ENCODE measurements at places on chromosomes 2 and 18.

GRCh38 chr2:205170399-205170798, 511.9 kb upstream of the NRP2 start:
- DNase-seq: no peak

GRCh38 chr2:80496346-80496745, 191.8 kb upstream of the LRRTM1 start:
- DNase-seq: no peak

GRCh38 chr2:10846110-10846861, 33.7 kb upstream of the PDIA6 start:
- DNase-seq: no peak

DNA sequence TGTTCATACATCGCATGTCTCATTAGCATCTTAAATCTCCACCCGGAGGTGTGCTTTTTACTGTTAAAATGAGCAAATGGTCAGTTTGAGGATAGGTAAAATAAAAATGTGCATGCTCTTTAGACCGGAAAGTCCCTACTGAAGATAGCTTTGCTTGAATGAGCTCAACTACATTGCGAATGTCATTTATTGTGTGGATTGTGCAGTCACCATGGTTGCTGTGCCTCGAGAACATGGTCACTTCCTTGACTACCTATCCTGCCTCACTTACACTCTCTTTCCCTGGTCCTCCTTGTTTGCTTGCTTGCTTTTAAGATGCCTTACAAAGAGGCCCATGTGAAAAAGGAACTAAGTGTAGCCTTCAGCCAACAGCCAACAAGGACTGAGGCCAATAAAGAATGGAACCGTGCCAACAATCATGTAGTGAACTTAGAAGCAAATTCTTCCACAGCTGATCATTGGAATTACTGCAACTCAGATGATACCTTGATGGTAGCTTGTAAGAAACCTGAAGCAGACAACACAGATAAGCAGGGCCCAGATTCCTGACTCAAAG, 72.2 kb upstream of the BARD1 start:
- DNase-seq: no peak

GRCh38 chr2:57044931-57045635, 861.3 kb downstream of the CCDC85A start:
- no peak for DNase-seq

GRCh38 chr2:175579646-175580045, 398.1 kb upstream of the ATP5MC3 start:
- no peak for DNase-seq

GRCh38 chr2:120523766-120524165, 177.8 kb downstream of the INHBB start:
- DNase-seq: no peak

- no peak for DNase-seq
Observed at GRCh38 chr18:79050005-79050404, 19.2 kb upstream of the ATP9B start.

- DNase-seq: no peak
Observed at GRCh38 chr18:33906046-33906445, 318.7 kb downstream of the NOL4 start.

GRCh38 chr2:15639323-15640251, 47.9 kb downstream of the DDX1 start:
- no peak for DNase-seq

DNA sequence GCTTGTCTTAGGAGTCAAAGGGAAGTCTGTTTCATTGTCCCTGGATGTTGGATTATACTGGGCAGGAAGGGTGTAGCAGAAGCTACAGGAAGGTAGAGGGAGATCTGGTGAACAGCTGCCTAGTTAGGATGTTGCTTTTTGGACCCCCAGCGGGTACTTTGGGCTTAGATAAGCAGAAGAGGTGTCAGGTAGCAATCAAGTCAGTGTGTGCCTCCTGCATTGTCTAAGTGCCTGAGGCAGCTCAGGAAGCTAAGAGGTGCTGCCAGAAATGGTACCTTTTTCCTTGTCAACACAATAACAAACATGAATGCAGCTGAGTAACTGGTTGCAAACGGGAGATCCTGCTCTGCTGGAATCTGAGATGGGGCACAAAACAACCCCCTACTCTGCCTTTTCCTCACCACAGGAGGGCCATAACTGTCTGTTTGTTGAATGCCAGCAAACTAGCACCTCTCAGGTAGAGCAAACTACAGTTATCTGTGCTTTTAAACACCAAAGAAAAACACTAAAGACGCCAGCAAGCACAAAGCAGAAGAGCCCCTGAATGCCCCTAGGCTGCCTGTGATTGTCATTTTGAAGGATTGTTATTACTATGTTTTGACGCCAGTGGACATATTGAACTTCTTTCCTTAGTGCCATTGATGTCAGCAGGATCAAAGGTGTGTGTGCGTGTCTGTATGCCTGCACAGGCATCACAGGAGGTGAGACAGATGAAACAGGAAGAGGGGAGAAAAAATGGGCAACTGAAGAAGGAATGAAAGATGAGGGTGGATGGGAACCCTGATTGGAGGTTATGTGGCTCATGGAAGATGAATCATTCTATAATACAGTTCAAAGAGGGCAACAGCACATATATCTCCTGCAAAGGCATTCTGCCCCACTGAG, 151.4 kb downstream of the ETAA1 start:
- DNase-seq: no peak

DNA sequence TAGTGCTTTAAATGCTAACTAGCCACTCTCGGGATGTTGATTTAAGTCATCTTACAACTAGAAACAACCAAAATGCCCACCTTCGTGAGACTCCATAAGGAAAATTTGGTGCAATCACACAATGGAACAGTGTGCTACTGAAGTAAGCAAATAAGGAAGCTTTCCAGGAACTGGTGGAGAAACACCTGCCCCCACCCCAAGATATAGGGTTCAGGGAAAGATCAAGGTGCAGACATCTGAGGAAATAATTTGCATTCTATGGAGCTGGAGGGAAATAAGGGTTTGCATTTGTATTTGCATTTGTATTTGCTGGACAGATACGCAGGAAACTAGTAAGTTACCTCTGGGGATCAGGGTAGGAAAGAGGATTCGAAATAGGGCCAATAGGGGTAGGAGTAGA, 90.9 kb downstream of the ACAA2 start:
- DNase-seq: no peak

GRCh38 chr2:201933792-201934237, 99.8 kb upstream of the FZD7 start:
- DNase-seq: no peak

GRCh38 chr2:156327835-156328695, 4.5 kb downstream of the NR4A2 start:
- DNase-seq: no peak

- no peak for DNase-seq
Observed at GRCh38 chr18:36350839-36351469, 53.4 kb downstream of the FHOD3 start.

- DNase-seq: peak; percentile 3
Observed at GRCh38 chr2:71613953-71614925, 160.9 kb downstream of the DYSF start.

DNA sequence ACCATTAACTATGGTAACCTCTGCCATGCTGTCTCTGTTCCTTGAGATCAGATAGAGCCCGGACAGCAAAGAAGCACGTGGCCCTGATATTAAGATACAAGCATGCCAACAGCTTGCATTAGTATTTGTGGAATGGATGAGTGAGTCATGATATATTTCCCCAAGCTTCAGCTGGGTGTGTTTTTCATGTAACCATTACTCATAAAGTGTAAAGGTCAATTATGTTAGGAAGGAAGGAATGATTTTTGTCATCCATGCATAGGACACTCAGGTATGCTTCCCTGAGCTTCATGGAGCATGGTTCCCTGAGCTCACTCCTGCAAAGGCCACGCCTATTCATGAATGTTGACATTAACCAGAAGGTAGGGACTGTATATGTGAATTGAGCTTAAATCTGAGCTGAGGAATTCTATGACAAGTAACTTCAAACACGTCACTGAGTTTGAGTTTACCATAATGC, 74.6 kb downstream of the ARL4C start:
- no peak for DNase-seq

Measured in activated CD4-positive, alpha-beta T cell treated with anti-CD3 and anti-CD28 coated beads, Interleukin-2, amount 10 ng/mL, durations not matched to agents 7 days and 5 days (primary cell).